SJSA1 (cell line): ENCODE measurements at places on chromosomes 2 and 18.

GRCh38 chr2:47906157-47907038, at the start of gene FBXO11:
Gene FBXO11 (minus strand): TSS chr2:47906498. CDS start chr2:47905720, 778 bp downstream.
- no peaks in the 10 kb centered on the region for H3K27me3 ChIP-seq
- peaks cover 9% of the 10 kb centered on the region; the same call in 1 of the 2 replicates for H3K4me1 ChIP-seq
- H3K4me3 ChIP-seq = peak within 1 kb of the TSS; percentile 78

GRCh38 chr2:29951576-29951975, 30.2 kb upstream of the ALK start:
- no peak overlapping the region for H3K4me3 ChIP-seq
- H3K36me3 ChIP-seq = no peaks in the 10 kb centered on the region
- DNase-seq = no peak

DNA sequence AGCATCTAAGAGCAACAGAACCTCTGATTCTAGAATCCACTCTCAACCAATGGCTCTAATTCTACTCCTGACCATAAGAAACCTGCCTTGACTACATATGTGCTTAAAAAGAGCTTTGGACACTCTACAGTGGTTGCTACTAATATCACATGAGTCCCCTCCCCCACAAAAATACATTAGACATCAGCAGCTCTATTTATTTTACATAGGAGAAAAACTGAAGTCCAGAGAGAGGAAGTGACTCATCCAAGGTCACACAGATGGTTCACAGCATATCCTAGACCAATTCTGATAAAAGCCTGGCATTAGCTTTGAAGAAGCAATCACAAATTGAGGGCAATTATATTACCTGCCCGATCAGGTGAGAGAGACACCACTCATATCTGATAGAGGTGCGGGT, 49.8 kb downstream of the ALK start:
- no peak overlapping the region for H3K4me3 ChIP-seq
- no peaks in the 10 kb centered on the region for H3K36me3 ChIP-seq
- H3K27ac ChIP-seq = no peak overlapping the region
- H3K4me1 ChIP-seq = no peaks in the 10 kb centered on the region
- H3K27me3 ChIP-seq = no peaks in the 10 kb centered on the region
- no peak for DNase-seq

DNA sequence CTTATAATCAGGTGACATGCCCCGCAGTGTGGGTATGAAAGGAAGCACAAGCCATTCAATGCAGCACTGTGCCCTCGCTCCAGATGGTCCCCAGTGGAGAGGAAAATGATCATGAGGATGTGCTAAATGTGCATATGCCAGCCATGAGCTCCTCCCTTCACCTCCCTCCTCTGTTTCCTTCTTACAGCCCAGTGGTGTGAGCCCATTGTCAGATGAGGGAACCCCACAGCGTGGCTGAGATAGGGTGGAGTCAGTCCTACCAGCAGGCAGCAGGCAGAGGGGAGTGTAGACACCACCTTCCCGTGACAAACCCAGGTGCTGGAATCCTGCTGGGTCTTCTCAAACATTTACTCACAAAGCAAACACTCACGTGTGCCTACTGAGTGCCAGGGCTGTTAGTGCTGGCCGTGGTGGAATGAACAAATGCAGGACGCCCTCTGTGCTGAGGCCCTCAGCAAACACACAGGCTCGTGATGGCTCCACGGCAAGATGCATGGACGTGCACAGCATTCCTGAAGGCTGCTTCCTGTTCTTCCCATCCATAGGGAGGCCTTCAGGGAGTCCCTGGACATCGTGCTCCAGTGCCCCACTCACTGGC, 181.7 kb upstream of the TPO start:
- DNase-seq = no peak
- H3K4me3 ChIP-seq = no peak overlapping the region
- no peaks in the 10 kb centered on the region for H3K27me3 ChIP-seq

DNA sequence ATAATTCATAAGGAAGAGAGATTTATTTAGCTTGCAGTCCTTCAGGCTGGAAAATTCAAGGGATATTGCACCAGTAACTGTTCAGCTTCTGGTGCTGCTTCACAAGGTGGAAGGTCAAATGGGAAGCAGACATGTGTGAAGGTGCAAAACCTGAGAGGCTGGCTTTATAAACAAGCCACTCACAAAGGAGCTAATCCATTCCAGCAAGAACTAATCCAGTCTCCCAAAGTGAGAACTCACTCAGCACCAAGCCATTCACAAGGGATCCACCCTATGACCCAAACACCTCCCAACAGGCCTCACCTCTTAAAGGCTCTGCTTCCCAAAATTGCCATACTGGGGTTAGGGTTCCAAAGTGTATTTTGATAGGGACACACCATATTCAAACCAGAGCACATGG, 1018.4 kb upstream of the ACVR2A start:
- DNase-seq = no peak
- peaks cover 9% of the 10 kb centered on the region for H3K4me1 ChIP-seq
- H3K36me3 ChIP-seq = no peaks in the 10 kb centered on the region
- no peaks in the 10 kb centered on the region for H3K27me3 ChIP-seq

- no peak overlapping the region for H3K4me3 ChIP-seq
- peaks cover 2% of the 10 kb centered on the region; the same call in 1 of the 2 replicates for H3K36me3 ChIP-seq
- no peak for DNase-seq
- no peak overlapping the region for H3K27ac ChIP-seq
Observed at GRCh38 chr2:156522864-156523440, 86.8 kb downstream of the GPD2 start.

DNA sequence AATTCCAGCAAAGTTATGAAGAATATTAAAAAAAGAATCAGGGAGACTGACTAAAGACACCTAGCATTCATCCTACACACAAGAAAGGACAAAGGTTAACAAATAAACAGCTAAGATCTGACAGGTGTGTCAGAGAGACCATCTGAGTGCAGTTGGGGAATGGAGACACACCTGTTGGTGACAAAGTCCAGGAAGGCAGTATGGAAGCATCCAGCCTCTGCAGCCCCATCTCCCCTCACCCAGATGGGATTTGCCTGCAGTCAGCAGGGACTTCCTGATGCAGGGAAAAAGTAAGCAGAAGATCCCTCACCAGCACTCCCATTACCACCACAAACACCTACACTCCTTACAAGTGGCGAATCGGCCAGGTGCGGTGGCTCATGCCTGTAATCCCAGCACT, 37.9 kb downstream of the USP34 start:
- no peak for DNase-seq
- H3K4me1 ChIP-seq = peaks cover 7% of the 10 kb centered on the region; the same call in 1 of the 2 replicates
- no peaks in the 10 kb centered on the region for H3K27me3 ChIP-seq
- no peaks in the 10 kb centered on the region for H3K36me3 ChIP-seq

- H3K27me3 ChIP-seq = peaks cover 4% of the 10 kb centered on the region; the same call in 1 of the 2 replicates
- no peaks in the 10 kb centered on the region for H3K36me3 ChIP-seq
- no peaks in the 10 kb centered on the region for H3K4me1 ChIP-seq
Observed at GRCh38 chr2:64608867-64609226, 44.9 kb downstream of the SERTAD2 start.

DNA sequence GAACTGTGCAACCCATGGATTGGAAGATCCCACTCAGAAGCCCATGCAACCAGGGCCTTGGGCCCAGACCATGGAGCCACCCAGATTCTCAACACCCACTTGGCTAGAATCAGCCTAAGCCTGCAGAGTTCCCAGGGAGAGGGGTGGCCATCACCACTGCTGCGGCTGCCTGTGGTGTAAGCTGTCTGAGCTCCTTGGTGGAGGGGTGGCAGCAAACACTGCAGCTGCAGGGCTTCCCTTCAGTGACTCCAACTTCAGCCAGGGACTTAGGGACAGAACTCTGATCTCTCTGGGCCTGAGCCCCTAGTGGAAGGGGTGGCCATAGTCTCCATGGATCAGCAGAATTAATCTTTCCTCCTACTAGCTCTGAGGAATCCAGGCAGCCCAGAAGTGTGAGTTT, 72.5 kb downstream of the RAD51AP2 start:
- H3K27ac ChIP-seq = no peak overlapping the region
- H3K27me3 ChIP-seq = no peaks in the 10 kb centered on the region
- no peak for DNase-seq
- H3K4me1 ChIP-seq = no peaks in the 10 kb centered on the region
- no peaks in the 10 kb centered on the region for H3K36me3 ChIP-seq
- no peak overlapping the region for H3K4me3 ChIP-seq

DNA sequence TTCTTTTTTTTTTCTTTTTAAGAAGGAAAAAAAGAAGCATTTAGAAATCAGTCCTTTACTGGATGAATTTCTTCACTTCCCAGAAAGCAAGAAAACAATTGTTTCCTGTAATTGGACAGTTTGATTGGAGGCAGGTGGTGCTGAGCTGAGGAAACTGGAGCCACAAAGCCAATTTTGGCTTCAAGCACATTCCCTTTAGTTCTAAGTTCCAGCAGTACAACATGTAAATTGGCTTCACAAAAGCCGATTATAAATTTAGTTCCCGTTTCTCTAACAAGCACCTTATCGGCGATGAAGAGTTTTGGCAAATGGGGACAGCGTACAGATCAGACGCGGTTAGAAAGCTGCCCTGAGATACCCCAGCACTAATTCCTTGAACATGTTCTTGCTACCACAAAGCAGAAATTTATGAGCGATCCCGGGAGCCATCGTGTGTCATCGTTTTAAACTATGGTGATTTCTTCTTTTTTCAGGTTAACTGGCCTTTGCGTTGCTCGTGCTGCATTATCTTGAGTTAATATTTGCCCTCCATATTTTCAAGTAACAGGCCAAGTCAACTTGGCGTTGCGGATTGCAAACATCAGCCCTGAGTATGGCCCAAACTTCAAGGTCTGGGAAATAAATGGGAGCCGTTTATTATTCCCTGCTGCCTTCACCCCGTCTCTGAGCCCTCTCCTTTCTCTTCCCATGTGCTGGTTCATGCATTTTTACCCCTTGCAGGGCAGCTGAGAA, 190.4 kb upstream of the ID2 start:
- H3K4me1 ChIP-seq = no peaks in the 10 kb centered on the region
- H3K27ac ChIP-seq = no peak overlapping the region
- no peaks in the 10 kb centered on the region for H3K27me3 ChIP-seq
- no peaks in the 10 kb centered on the region for H3K36me3 ChIP-seq

GRCh38 chr18:58915006-58915799, 50.5 kb downstream of the ZNF532 start:
- no peak overlapping the region for H3K4me3 ChIP-seq
- peaks cover 41% of the 10 kb centered on the region for H3K36me3 ChIP-seq
- no peak for DNase-seq
- no peak overlapping the region for H3K27ac ChIP-seq
- H3K4me1 ChIP-seq = peaks cover 17% of the 10 kb centered on the region

DNA sequence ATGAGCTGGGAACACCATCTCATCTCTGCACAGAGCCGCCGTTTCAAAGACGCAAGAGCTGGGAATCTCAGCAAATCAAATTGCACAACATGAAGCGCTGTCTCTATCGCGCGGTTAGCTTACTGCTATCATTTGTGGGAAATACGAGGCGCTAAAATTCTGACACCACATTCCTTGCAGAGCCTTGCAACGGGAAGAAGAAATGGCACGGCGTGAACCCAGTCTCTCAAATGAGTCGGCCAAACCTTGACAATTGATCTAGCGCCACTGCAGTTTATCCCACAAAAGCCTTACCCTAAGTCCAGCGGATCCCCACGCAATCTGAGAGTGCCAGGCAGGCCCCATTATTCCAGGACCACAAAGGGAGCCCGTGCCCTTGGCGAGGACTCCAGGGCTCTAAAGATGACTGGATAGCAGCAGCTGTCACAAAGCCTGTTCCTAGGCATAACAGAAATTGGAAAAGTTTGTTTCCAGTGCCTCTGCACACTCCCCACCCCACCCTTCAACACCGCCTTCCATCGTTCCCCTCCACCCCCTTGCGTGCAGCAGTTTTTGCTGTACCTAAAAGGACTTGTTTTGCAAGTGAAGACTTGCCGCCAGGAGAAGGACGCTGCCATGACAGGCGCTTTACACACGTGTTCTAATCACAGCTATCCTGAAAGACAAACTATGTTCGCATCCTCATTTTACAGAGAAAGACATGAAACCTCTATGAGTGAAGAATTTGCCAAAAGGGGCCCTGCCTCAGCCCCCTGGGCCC, 252.4 kb downstream of the EIPR1 start:
- no peak overlapping the region for H3K4me3 ChIP-seq
- no peaks in the 10 kb centered on the region for H3K36me3 ChIP-seq
- H3K4me1 ChIP-seq = no peaks in the 10 kb centered on the region

- no peak for DNase-seq
- H3K27me3 ChIP-seq = no peaks in the 10 kb centered on the region
- H3K4me1 ChIP-seq = peaks cover 13% of the 10 kb centered on the region
- H3K36me3 ChIP-seq = no peaks in the 10 kb centered on the region
Observed at GRCh38 chr2:169721016-169721415, 12.6 kb upstream of the KLHL23 start.

- H3K4me1 ChIP-seq = no peaks in the 10 kb centered on the region
- no peaks in the 10 kb centered on the region for H3K36me3 ChIP-seq
- H3K27me3 ChIP-seq = no peaks in the 10 kb centered on the region
- H3K4me3 ChIP-seq = no peak overlapping the region
- DNase-seq = no peak
Observed at GRCh38 chr2:162972383-162972782, 133.8 kb upstream of the KCNH7 start.

- H3K27me3 ChIP-seq = no peaks in the 10 kb centered on the region
- no peaks in the 10 kb centered on the region for H3K36me3 ChIP-seq
- no peak overlapping the region for H3K4me3 ChIP-seq
Observed at GRCh38 chr2:195468771-195469170, 188.3 kb upstream of the SLC39A10 start.

DNA sequence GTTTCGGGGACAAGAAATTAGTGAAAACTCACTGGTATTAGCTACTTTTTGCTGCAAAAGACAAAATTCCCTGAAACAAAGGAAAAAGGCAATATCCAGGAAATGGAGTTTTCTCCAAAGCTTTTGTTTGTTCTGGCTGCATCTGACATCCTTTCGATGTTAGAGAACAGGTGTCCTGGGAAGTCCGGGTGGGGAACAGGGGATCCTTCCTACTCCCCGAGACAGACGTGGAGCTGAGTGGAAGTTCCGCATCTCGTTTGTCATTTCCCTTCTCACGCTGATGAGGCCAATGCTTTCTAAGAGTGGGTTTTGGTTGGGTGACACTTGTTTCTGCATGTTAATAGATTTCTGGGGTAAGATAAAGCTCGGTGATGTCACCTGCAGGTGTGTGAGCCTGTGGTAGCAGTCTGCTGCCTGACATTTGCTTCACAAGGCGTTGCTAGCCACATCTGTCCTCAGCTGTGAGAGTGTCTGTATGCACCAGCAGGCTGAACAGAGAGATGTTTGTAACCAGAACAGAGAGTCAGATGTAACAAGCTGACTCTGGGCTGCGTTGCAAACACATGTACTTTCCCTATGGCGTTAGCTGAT, 125.9 kb downstream of the ACOXL start:
- no peaks in the 10 kb centered on the region for H3K36me3 ChIP-seq
- no peak overlapping the region for H3K27ac ChIP-seq

GRCh38 chr2:224440988-224441387, 39.1 kb upstream of the FAM124B start:
- no peaks in the 10 kb centered on the region for H3K36me3 ChIP-seq
- DNase-seq = no peak
- no peak overlapping the region for H3K4me3 ChIP-seq
- H3K27me3 ChIP-seq = no peaks in the 10 kb centered on the region
- no peak overlapping the region for H3K27ac ChIP-seq

DNA sequence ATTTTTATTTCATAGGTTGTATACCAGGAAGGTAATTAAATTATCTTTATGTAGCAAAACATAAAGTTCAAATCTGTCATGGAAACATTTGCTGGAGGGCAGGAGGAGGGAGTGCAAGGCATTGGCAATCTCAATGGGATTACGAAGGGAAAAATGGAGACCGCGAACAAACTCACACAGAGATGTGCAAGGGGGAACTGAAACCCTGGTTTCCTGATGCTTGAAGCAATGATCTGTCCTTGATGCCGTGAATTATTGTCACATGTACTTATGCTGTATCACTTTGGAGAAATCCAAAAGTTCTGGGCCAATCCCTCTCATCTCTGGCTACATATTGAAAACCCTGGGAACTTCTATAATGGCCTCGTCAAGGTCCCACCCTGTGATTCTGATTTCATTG, 65.0 kb upstream of the MFF start:
- H3K27me3 ChIP-seq = peaks cover 4% of the 10 kb centered on the region; the same call in 1 of the 2 replicates
- no peak overlapping the region for H3K4me3 ChIP-seq
- H3K27ac ChIP-seq = no peak overlapping the region
- no peaks in the 10 kb centered on the region for H3K4me1 ChIP-seq
